ENCODE measurements at places on chromosomes 6 and 20.

DNA sequence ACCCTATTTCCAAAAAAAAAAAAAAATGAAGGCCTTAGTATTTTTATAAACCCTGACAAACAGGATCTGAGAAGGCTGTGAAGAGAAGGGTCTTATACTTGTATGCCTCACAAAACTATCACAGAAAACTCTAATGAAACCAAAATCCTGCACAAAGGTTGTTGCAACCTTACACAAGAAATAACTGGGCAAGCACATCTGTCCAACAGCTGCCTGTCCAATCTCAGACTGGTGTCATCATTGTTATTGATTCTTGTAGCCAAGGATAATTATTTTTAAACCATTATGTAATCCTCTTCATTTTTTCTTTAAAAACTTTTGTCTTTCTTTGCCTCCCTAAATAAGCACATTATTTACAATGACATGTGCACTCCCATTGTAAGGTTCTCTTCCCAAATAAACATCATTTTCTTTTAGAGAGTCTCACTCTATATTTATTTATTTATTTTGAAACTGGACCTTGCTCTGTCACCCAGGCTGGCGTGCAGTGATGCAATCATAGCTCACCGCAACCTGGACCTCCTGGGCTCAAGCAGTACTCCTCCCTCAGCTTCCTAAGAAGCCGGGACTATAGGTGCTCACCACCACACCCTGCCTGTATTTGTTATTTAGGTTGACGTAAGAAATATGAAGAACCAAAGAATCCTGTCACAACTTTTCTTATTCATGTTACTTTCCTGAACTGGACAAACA lies 697.1 kb downstream of the DOK5 start:
- no peak for DNase-seq

DNA sequence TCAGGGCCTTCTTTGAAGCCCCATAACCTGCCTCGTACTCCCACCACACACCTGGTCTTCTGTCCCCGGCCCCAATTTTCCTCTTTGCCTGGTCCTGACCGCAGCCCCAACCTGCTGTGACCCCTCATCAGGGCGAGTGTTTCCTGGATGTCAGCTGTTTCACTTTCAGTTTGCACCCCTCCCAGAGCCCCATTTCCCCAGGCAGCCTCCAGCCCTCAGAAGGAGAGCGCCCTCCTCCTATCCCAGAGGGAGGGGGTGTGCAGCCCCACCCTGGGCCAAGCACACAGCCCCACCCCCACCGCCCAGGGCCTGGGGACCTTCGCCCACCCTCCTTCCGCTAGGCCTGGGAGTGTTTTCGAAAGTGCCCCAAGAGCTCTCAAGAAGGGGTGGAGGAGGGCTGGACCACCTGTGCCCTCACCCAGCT lies 1.5 kb downstream of the BAK1 start:
- DNase-seq, result no peak

DNA sequence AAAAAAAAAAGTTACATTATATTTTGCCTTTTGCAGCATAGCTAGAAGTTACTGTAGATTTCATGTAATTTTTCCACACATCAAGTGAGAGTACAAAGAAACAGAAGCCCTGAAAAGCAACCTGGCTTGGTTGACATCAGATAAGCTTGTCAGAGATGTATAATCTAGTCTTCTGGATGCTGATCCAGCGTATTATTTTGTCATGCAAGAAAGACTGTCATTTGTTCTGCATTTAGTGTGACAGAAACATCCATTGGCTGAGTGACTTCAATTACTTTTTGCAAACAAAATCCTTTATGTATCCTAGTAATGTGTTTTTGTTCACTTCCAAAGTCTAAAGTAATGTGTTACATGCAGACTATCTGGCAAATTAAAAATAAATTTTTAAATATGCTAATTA lies 75.3 kb downstream of the FAM83B start:
- no peak for DNase-seq

DNA sequence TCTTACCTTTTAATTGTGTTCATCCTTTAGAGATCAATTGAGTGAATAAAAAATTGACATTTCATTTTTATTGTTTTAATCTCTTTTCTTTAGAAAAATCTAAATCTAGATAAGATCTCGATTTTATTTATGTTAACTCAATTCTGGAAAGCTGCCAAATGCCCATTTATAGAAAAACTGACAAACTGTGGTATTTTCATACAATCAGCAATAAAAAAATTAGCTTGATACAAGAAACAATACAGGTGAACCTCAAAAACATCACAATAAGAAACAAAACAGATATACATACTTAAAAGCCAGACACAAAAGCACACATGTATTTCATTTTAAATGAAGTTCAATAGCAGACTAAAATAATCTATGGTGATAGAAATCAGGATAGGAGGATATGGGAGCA lies 30.0 kb upstream of the ARHGAP18 start:
- no peak for DNase-seq

DNA sequence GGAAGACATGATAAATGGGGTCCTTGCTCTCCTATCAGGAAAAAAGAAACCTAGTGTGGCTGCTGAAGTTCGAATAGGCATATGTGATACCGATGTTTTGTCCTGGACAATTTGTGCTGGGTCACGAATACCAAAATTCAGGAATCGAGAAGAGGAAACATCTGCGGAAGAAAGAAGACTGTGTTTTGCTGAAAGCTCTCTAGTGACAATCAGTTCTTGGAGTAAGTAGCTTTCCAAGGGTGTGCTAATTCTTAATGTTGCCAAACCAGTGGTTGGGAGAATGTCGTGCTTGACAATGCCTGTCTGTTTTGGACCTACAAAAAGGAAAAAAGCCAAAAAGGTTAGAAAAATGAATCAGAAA lies 956.1 kb downstream of the PHF3 start:
- DNase-seq, result no peak

DNA sequence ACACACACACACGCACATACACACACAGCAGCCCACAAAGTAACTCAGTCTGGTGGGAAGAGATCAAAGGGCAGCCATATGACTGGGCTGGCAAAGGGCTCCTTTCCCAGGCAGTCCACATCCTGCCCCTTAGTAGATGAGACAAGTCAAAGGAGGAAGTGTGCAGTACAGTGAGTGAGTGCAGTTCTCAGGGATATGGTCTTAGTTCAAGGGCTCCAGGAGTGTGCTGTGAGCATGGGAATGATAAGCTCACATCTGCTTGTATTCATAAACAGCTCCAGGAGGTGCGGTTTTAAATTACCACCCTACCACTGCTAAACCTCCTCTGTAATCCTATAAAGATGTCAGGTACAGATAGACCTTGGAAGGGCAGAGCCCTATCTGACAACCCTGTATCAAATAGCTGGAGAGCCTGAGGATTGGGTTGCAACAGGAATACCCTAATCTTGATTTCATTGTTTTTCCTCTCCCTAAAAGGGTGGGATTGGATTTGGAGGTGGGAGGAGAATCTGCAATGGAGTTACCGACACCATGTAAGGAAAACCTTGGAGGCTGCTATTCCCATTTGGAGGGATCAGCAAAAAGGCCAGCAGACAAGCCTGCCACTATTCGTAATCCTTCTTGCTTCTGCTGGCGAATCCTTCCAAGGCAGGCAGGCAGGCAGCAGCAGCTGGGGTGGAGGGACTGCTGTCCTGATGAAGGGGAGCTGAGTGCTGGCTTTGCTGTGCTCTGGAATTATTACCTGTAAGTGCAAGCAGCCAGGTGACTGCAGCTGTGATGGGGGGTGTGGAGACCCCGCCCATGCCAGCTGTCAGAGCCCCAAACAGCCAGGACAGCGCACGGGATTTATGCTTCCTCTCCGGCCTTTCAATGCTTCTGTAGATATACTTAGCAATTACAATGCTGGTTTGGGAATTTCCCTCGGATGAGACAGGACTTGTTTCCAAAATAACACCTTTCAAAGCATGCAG lies 342.7 kb downstream of the PRL start:
- DNase-seq, result peak; percentile 93

DNA sequence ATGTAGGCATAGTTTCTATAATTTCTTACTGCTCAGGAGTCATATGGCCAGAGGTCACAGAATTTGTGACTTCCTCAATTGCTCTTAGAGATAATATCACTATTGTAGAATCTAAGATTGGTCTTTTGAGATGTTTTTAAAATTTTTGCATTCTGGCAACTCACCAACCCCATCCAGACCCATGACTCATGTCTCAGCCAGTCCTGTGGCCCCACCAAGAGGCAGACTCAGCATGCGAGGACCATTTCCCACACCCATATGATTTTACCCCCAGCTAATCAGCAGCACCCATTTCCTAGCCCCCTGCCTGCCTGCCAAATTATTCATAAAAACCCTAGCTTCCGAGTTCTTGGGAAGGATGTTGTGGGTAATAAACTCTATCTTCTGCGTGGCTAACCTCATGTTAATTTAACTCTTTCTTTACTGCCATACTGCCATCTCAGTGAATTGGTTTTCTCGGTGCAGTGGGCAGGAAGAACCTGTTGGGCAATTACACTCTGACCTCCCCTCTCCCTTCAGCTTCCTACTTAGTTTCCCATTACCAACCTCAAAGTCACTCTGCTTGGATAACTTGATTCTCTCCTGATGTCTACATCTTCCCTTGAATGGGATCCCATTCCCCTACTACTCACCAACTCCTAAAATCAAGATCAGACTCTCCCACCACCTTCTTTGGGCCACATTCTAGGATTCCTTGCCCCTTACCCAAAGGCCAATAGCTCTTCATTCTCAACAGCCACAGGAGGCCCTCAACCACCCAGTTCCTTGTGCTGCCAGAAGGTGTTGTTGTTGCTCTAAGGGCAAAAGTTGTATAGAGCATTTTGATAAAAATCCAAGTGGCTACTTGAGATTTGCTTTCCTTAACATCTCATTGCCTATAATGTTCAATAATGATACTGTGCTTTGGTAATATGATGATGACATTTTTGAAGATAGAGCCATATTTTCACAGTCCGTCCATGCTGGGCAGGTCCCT lies 16.2 kb upstream of the IYD start:
- peak; percentile 36 for DNase-seq

DNA sequence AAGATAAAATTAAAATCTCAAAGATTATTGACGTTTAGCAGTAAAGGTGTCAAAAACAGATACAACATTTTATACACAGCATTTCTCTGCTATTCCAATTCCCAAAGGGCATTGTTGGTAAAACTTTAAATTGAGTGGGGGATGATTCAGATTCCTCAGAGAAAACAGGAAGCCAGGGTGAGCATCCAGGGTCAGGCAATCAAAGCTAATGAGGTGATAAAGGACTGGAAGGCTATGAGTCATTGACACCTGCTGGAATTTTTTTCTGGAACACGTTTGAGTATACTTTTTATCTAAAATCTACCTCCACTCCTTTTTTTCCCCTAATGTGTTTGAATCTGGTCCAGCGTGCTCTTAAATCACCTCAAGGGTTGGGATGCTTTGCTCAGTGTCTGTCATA lies 52.2 kb downstream of the FKBP1C start:
- no peak for DNase-seq

DNA sequence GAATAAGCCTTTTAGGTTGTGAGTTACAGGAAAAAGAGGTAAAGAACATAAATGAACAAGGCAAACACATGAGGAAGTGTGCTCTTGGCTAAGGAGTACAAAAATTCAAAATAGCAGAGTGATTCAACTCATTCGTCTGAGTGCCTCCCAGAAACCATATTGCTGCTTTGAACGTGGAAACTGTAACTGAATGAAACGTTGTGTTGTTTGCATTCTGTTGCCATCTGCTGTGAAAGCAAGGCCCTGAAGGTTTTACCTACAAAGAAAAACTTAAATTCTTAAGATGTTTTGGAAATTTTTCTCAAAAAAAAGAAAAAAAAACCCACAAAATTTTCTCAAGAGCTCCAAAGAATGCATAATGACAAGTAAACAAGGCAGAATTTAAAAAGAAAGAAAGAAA lies 375.4 kb upstream of the HS3ST5 start:
- DNase-seq, result no peak

- peak; percentile 10 for DNase-seq
These were observed 31.4 kb upstream of the GSTA5 start for GRCh38 chr6:52872031-52872430.

DNA sequence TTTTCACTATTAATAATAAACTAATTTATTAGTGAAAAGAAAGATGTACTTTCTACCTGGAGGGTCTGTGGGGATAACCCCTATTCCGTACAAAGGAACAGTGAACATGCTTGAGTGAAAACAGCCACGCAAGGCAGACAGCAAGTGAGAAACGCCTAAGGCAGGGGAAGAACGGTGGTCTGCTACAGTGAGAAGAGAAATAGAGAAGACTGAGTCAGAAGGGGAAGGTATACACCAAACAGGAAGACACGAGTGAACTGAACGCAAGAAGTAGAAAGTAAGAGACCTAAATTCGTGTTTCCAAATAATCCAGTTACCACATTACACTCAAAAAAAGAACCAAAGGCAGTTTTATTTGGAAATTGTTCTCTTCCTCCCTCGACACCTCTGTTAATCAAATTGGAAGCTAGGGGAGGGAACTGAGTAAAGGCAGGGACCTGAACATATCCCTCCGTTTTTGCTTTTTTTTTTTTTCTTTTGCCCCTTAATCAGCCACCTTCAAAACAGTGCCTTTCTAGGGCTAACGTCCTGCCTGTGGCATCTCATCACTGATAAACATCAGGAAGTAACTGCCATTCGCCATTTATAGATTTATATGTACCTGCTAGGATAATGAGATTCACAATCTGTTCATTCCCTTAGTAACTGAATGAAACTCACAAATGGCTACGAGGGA lies 48.9 kb downstream of the ATXN1 start:
- DNase-seq, result no peak

GRCh38 chr6:46267515-46267914 lies 96.7 kb upstream of the ENPP5 start:
- no peak for DNase-seq

- DNase-seq, result no peak
These were observed 256.5 kb downstream of the TRDN start for GRCh38 chr6:123380257-123380656.

DNA sequence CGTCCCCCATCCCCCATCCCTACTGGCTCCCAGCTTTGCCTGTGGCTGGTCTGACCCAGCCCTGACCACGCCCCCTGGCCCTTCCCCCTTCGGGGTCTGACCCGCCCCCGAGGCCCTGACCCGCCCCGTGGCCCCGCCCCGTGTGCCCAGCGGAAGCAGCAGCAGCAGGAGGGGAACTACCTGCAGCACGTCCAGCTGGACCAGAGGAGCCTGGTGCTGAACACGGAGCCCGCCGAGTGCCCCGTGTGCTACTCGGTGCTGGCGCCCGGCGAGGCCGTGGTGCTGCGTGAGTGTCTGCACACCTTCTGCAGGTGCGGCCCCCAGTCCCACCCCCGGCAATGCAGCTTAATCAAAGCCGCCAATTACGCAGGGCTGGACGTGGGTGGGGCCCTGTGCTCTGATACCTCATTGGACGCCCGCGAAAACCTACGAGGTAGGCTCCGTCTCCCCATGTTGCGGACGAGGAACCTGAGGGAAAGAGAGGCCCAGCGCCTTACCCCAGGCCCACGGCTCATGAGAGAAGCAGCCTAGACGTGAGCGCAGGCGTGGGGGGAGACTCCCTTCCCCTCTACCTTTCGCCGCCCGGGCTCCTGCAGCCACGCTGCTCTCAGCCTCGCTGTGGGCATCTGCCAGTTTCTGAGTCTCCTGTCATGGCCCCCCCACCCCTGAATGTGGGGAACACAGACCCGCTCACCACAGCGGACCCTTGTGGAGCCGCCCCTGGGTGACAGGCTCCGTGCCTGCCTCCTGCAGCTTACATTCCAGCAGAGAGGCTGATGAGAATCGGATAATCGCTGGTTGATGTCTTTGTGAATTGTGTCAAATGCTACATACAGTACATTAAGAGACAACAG lies 12.8 kb downstream of the RBCK1 start:
- DNase-seq, result no peak

GRCh38 chr6:77463861-77464494 lies 687 bp upstream of the HTR1B start:
- DNase-seq, result no peak
